CD4-positive, alpha-beta T cell treated with Interleukin-6 at 100 ng/mL for 8 hours (primary cell): ENCODE measurements at places on chromosomes 11 and 22.

GRCh38 chr11:31509051-31509428, 382 bp downstream of the IMMP1L start:
- DNase-seq = no peak

- DNase-seq = peak; percentile 65
Observed at GRCh38 chr11:75383246-75383645, 16.1 kb upstream of the RPS3 start.

DNA sequence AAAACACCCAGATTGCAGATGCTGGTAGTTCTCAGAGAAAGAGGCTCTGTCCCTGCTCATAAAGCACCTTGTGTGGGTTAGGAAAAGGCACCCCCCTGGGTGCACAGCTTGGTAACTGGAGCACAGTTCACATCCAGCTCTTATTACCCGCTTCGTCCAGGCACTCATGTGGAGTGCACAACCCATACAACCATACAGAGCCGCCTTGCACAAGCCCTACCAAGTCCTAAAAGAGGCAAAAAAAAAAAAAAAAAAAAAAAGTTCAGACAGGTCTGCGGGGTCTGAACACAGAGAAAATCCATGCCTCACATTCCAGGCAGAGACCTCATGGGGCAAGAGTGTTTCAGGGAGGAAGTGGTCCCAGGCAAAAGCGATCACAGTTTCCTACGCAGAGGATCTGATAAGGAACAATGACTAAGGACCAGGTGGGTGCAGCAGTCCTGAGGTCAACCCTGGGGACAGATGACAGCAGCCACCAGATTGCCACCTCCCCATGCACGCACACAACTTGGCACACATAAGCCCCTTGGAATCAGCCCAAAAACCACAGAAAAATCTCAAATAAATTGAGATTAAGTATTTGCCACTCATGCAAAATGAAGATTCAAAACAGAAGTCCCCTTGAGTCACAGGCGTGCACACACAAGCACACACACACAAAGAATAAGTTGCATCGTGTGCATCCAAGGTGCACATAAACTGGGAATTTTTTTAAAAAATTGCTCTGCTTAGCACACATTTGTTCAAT, 12.3 kb downstream of the MB start:
- DNase-seq = no peak

DNA sequence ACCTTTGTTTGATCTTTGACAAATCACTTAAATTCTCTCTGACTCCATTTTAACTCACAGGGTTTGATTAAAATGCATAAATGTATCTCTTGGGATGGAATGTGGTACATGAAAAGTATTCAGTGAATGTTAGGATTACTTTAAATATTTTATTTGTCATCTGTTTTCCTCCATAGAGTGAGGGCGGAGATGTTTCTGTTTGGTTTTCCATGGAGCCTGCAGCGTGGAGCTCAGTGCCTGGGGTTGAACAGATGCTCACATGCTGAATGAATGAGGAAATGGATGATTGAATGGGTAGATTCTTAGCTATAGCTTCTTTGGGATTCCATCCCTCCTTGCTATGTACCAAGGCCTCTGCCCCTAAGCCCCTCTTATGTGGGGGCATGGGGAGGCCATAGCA, 10.0 kb downstream of the TSPAN18 start:
- no peak for DNase-seq

DNA sequence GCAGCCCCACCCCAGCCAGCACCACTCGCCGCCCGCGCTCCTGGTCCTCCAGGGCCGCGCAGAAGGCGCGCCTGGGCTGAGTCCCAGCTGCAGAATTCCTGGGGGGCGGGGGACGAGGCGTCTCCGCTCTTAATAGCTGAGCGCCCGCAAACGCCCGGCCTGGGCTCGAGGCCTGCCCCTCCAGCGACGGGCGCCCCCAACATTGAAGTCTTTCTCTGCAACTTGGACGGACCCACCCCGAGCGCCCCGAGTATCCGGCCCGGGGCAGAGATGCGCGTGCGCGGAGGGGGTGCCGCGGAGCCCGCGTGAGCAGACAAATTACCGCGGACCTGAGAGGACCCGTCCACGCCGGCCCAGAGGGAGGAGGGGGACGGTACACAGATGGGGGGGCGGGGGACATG, 6.7 kb upstream of the SYT7 start:
- peak; percentile 33 for DNase-seq

DNA sequence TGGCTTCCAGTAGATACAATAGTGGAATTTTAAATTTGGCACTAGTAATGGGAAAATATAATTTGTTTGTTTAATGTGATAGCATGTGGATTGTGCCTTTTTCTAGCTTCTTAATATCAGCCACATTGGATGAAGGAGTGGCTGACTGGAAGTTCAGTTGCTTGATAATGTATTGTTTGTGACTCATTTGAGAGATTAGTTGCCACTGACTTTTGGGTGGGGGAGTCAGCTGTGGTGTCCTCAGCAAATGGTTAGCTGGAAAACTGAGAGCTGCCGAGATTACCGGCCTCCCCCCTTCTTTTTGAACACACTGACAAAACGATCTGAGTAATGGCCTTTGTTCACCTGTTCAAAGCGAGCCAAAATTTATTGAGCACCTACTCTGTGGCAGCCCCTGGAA, 5.5 kb downstream of the JAM3 start:
- no peak for DNase-seq

DNA sequence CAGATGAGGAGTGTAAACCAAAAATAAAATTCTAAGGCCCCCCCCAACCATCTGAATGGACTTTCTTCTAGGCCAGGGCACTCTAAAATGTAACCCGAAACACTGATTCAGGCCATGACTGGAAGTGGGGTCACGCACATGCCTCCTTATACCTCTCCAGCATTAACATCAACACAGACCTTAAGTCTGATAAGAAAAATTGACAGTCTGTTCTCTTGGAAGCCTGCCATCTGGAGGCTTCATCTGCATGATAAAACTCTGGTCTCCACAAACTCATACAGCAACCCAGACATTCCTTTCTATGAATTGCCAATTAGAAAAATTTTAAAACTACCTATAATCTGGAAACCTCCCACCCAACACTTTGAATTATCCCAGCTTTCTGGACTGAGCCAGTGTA, 3.9 kb upstream of the SERGEF start:
- DNase-seq = no peak

- DNase-seq = no peak
Observed at GRCh38 chr22:43891360-43892182, at the start of gene PNPLA5. TSS of gene PNPLA5 (minus strand) at chr22:43892013. CDS start at chr22:43891880, 133 bp downstream.

GRCh38 chr22:24816806-24817205, 10.8 kb downstream of the SGSM1 start:
- DNase-seq = no peak

- DNase-seq = peak; percentile 53
Observed at GRCh38 chr22:39925909-39926679, 25.2 kb downstream of the GRAP2 start.

GRCh38 chr11:63146581-63146980, 2.6 kb upstream of the SLC22A24 start:
- DNase-seq = no peak

DNA sequence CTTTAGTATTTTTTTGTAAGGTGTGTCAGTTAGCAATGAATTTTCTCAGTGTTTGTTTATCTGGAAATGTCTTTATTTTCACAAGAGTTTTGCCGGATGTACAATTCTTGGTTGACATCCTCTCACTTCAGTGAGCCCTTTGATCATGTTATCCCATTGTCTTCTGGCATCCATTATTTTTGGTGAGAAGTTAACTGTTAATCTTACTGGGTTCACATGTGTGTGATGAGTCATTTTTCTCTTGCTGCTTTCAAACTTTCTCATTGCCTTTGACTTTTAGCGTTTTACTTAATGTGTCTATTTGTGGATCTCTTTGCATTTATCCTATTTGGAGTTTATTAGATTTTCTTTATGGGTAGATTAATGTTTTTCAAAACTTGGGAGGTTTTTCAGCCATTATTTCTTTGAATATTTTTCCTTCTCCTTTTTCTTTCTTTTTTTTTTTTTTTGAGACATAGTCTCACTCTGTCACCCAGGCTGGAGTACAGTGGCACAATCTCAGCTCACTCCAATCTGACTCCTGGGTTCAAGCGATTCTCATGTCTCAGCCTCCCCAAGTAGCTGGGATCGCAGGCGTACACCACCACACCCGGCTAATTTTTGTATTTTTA, 100.5 kb upstream of the RRM1 start:
- DNase-seq = no peak

DNA sequence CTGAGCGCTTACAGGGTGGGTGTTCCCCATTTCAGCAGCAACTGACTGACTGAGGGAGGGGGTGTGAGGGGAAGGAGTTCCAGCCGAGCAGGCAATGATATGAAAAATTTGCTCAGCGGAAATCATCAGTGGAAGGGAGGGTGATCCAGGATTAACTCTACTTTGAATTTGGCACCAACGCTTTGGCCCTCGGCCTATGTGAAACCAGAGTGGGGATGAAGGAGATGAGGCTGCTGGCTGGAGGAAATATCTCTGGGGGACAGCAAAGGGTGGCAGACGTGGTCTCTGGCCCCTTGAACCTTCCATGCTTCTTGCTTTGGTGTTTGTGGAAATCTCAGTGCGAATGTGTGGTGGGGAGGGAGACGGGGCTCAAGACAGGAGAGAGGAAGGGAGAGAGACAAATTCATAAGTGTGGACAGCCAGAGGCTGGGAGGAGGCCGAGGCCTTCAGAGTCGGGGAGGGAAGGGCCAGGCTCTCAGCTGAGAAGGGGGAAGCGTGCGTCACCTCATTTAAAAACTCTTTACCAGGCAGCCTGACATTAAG, 83.6 kb downstream of the FDX1 start:
- DNase-seq = no peak

- DNase-seq = no peak
Observed at GRCh38 chr22:39349506-39349966, 255 bp upstream of the SYNGR1 start.

DNA sequence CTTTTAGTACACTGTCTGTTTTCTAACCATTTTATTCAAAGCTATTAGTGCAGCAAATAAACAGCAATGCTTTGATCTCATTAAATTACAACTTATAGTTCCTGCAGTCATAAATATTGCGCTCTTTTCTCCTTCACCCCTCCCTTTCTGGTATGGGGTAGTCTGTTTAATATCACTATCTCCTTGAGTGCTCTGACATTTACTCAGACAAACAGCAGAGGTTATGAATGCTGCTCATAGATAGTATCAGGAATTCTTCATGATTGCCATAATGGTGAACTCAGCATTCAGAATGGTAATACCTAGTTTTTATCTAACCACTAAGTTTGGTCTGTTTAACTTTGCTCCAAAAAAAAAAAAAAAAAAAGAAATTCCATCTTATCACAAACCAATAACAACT, 87.4 kb downstream of the EIF3M start:
- DNase-seq = no peak
